T-helper 9 cell (primary cell): ENCODE measurements at places on chromosomes 5 and 9.

DNA sequence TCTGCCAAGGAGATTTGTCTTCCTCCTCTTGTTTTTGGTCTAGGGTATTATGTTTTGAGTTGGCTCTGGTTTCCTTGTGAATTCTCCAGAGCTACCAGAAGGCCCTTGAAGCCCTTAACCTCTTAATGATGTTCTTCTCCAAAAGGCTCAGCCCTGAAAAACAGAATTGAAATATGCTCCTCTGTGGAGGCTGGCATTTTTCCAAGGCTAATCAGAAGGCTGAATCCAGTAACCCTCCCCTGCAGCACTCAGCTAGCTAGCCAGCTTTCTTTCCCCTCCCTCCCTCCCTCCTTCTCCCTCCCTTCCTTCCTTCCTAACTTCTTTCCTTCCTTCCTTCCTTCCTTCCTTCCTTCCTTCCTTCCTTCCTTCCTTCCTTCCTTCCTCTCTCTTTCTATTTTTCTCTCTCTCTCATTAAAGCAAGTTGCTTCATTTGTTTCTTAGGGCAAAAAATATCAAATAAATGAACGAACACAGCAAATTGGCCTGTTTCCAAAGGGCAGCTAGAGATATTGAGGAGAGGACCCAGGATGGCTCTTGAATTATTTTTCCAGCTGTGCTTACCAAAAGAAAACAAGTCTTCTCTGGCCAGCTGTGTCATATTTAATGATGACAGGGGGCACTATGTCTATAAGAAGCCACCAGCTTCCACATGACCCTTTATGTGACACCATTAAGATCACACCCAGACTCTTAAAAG is 38.7 kb downstream of the JAKMIP2 start:
- no peak for DNase-seq

GRCh38 chr9:113622600-113623400 is 159.3 kb downstream of the RGS3 start:
- no peak for DNase-seq

GRCh38 chr9:28758341-28758740 is 1185.1 kb upstream of the C9orf72 start:
- no peak for DNase-seq

GRCh38 chr5:53173083-53173482 is 63.5 kb upstream of the MOCS2 start:
- no peak for DNase-seq

DNA sequence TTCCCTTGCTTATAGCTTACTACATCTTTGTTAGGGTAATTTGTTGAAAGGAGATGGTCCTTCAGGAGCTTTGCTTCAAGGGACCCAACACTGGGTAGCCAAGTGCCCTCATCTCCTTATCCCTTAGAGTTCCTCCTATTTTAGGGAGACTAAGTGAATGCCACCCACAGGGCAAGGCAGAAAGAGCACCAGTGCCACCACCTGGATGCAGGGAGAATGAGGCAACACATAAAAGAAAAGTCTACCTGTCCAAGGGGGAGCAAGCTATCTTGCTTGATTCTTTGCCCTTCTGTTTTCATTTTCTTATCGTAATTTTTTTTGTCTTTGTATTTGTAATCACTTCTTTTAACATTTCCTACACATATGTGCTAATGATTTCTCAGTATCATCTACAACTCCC is 205.5 kb downstream of the NPR3 start:
- DNase-seq: no peak

GRCh38 chr5:74643111-74643562 is 2.6 kb upstream of the ENC1 start:
- DNase-seq: no peak

- no peak for DNase-seq
Observed at GRCh38 chr5:33102551-33102950, 338.2 kb upstream of the TARS1 start.

DNA sequence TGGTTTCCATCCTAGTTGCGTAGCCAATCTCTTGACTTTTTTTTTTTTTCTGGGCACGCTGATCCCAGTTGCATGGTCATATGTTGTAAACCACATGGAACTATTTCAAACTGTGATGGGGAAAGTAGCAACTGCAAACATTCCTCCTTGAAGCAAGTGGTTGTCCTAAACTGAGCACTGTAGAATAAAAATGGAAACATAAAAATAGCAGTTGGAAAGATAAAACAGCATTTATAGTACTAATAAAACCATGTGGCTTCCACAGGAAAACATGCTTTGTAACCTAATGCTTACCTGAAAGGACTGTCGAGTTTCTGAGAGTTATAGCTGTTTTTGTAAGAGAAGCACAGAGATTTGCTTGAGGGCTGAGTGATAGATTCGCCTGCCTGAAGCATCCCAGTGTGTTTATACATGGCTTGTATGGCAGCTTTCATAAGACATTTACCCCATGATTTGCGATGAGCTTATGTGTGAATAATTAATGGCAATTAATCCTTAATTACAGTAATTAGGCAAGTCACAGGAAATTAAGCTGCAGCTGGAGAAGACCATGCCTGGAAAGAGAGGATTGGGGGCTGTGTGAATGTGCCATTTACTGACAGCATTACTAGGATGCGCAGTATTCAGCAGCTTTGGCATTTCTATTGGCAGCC is 136.5 kb downstream of the PBX3 start:
- DNase-seq: no peak
